Calu3 (cell line): ENCODE measurements at places on chromosomes 16 and 17. TPM values are rescaled to one million over a fixed set of nuclear protein-coding genes. Genes with fewer than 3 reads are reported as not detected.

DNA sequence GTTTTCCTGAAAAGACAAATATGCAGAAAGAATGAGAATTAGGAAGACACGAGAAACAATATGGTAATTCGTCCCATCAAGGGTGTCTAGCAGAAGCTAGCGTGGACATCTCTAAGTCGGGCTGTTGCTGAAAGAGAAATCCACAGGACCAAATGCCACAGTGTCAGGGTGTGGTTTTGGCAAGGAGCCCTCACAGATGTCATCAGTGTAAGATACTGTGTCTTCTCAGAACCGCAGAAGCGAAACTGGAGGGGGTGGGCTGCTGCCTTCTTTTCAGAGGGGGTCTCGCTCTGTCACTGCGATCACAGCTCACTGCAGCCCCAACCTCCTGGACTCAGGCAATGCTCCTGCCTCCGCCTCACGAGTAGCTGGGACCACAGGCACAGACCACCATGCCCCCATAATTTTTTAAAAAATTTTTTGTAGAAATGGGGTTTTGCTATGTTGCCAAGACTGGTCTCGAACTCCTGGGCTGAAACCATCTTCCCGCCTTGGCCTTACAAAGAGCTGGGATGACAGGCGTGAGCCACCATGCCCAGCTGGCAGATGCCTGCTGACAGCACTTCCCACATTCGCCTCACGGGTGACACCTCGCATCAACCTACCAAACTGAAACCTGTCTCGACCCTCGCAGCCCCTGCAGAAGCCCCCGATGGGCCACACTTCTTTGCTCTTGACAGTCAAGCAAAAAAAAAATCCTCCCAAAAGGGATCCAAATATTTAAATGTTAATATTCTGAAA is 26.2 kb downstream of the TRAP1 start:
- H3K27ac ChIP-seq = no peak overlapping the region
- no peak overlapping the region for H3K4me3 ChIP-seq
- peaks cover 26% of the 10 kb centered on the region for H3K4me1 ChIP-seq
- H3K27me3 ChIP-seq = no peaks in the 10 kb centered on the region
- peaks cover 54% of the 10 kb centered on the region for H3K36me3 ChIP-seq
- DNase-seq = no peak

DNA sequence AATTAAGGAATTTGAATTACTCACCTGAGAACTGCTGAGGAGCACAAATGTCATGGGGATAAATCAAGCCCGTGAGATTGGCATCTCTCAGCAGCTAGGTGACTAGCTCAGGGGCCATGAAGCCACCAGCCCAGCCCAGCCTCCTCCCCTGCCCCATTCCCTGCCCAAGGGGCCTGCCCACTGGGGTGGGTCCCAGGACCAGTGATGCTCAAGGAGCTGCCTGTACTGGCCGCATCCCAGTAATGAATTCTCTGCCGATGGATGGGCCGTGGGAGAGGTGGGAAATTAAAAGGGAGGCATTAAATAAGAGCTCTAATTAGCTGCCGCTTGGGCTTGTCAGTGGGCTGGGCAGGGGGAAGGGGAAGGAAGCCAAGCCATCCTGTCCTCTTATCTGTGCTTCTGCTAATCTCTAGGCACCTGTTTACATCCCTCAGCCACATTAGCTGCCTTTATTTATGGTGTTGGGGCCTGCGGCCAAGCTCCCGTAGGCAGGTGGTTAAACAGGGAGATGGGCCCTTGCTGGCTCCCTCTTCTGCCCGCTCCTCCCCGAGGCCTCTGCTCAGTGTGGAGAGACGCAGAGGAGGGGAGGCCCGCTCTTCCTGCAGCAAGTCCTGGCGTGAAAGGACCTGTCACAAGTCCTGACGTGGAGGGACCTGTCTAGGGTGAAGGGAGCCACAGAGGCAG is 48.8 kb downstream of the PIPOX start:
- no peak for DNase-seq
- no peak overlapping the region for H3K27ac ChIP-seq
- peaks cover 51% of the 10 kb centered on the region for H3K36me3 ChIP-seq
- H3K4me1 ChIP-seq = no peaks in the 10 kb centered on the region

MGAT5B gene
- 1.0 and 1.8 TPM in 2 replicates for total RNA-seq

DNA sequence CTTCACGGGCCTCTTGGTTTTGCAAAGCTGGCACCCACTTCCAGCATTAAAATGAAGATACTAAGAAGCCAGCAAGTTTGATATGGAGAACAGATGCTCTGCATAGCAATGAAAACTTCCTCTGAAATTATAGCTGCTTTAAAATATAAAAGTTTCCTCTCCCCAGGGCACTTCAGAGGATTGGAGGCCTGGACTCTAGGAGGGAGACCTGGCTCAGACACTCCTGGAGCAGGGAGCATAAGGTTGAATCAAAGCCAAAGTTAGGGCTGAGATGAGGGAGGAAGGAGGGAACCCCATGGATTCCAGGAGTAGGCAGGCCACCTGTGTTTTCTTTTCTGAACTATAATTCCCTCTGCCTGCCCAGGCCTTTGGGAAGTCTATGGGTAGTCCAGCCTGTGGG is 176.0 kb upstream of the RPL38 start:
- no peak for DNase-seq
- no peak overlapping the region for H3K27ac ChIP-seq
- no peaks in the 10 kb centered on the region for H3K36me3 ChIP-seq
- H3K4me1 ChIP-seq = no peaks in the 10 kb centered on the region

- H3K4me3 ChIP-seq = peak overlapping the region; percentile 16
- peak overlapping the region; percentile 70 for H3K27ac ChIP-seq
- peak; percentile 28 for DNase-seq
- H3K36me3 ChIP-seq = peaks cover 37% of the 10 kb centered on the region
Observed at GRCh38 chr16:4664538-4665418, 28.6 kb upstream of the NUDT16L1 start.

DNA sequence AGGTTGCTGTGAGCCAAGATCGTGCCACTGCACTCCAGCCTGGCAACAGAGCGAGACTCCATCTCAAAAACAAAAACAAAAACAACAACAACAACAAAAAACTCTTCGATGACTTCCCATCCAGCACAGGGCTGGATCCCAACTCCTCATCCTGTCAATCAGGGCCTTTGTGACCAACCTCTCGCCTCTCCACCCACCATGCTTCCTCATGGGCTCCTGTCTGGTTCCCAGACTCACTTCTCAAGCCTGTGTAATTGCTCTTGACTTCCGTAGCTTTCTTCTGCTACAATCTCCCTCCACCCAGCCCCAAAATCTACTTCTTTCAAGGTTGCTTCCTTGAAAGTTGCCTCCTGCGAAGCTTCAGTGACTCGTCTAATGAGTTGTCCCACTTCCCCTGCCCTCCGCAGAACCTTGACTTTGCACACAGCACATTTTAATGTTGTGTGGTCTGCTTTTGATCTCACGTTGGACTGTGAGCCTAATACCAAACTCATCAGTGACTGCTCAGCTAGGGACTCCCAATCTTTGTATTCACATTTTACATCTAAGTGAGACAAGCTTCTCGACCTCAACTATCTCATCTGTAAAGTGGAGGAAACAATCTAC is 936 bp upstream of the RASL10B start:
- H3K36me3 ChIP-seq = peaks cover 15% of the 10 kb centered on the region
- peaks cover 12% of the 10 kb centered on the region for H3K27me3 ChIP-seq
- H3K4me1 ChIP-seq = peaks cover 7% of the 10 kb centered on the region
- DNase-seq = no peak
- H3K27ac ChIP-seq = peak overlapping the region; percentile 11

KRTAP3-2 gene
- not detected in 2 replicates for total RNA-seq

DNA sequence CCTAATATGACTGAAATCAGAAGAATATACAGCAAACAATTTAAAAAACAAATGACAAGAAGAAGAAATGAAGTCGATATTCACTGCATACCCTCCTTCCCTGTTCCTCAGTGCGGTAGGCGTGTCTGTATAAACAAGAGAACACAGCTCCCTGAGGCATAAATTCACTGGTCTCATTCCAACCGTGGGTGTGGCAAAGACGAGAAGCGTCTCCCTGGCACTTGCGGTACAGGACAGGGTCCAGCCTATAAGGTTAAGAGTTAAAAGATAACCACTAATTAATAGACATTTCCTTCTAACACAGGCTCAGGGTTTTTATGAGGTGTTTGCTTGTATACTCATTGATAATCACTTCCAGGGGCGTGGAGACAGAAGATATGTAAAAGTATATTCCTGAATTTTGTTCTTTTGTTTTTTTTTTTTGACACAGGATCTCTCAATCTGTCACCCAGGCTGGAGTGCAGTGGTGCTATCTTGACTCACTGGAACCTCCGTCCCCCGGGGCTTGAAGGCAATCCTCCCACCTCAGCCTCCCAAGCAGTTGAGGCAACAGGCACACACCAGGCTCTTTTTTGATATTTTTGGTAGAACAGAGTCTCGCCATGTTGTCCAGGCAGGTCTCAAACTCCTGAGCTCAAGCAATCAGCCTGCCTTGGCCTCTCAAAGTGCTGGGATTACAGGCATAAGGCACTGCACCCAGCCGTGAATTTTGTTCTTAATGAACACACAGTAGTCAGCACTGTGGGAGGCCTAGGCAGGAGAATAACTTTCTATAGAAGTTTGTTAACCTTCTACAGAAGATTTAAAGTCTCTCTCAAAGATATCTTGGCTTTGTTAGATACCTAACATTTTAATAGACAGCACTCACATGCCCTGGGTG is 59.1 kb upstream of the CLEC18B start:
- H3K27me3 ChIP-seq = no peaks in the 10 kb centered on the region
- H3K4me1 ChIP-seq = peaks cover 45% of the 10 kb centered on the region
- peaks cover 18% of the 10 kb centered on the region for H3K36me3 ChIP-seq

DNA sequence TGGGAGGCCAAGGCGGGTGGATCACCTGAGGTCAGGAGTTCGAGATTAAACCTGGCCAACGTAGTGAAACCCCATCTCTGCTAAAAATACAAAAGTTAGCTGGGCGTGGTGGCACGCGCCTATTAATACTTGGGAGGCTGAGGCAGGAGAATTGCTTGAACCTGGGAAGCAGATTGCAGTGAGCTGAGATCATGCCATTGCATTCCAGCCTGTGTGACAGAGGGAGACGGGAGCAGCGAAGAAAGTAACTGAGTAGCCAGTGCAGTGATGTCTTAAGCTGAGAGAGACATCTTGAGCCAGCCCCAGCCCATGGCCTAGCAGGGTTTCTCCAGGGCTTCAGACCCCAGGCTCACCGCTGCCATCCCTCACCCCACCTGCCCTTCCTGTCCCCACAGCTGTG is 9.8 kb upstream of the SMIM5 start:
- H3K27me3 ChIP-seq = no peaks in the 10 kb centered on the region
- peaks cover 13% of the 10 kb centered on the region for H3K4me1 ChIP-seq
- H3K27ac ChIP-seq = no peak overlapping the region

GRCh38 chr16:2848933-2849725 is 8.8 kb downstream of the PRSS22 start:
- H3K27ac ChIP-seq = peak overlapping the region; percentile 38
- peaks cover 55% of the 10 kb centered on the region for H3K36me3 ChIP-seq
- peaks cover 52% of the 10 kb centered on the region for H3K4me1 ChIP-seq
- no peak overlapping the region for H3K4me3 ChIP-seq

GRCh38 chr17:53619025-53619424 is 203.7 kb upstream of the KIF2B start:
- H3K27me3 ChIP-seq = no peaks in the 10 kb centered on the region
- no peaks in the 10 kb centered on the region for H3K4me1 ChIP-seq
- no peaks in the 10 kb centered on the region for H3K36me3 ChIP-seq
- H3K27ac ChIP-seq = no peak overlapping the region
- DNase-seq = no peak

HSD17B1 gene
- total RNA-seq = 0.88 and 1.0 TPM in 2 replicates

OTOP3 gene
- not detected in 2 replicates for total RNA-seq

TP53TG3 gene
- not detected in 2 replicates for total RNA-seq

DNA sequence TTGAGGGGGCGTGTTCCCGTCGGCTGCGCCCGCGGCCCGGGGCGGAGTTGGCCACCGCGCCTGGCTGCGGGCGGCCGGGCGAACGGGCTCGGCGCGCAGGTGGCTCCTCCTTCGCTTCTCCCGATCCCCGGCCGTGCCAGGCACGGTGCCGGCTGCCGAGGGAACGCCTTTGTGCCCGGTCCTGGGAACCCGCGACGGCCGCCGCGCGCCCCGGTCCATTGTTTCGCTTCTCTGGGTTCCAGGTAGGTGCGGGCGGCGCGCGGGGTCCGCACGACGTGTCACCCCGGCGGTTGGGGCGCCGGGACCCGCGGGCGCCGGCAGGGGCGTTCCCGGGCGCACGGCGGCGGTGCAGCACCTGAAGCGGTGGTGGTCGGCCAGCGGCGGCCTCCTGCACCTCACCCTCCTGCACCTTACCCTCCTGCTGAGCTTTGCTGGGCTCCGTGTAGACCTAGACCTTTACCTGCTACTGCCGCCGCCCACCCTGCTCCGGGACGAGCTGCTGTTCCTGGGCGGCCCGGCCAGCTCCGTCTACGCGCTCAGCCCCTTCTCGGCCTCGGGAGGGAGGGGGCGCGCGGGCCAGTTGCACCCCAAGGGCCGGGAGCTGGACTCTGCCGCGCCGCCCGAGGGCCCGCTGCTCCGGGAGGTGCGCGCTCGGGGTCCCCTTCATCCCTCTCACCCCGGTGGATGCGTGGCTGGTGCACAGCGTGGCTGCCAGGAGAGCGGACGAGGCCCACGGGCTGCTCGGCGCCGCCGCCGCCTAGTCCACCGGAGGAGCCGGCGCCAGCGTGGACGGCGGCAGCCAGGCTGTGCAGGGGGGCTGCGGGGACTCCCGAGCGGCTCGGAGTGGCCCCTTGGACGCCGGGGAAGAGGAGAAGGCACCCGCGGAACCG is 99.9 kb downstream of the EFCAB13 start:
- peaks cover 13% of the 10 kb centered on the region for H3K36me3 ChIP-seq
- H3K27me3 ChIP-seq = no peaks in the 10 kb centered on the region

- no peak for DNase-seq
- H3K36me3 ChIP-seq = peaks cover 3% of the 10 kb centered on the region
- no peaks in the 10 kb centered on the region for H3K4me1 ChIP-seq
- no peaks in the 10 kb centered on the region for H3K27me3 ChIP-seq
Observed at GRCh38 chr17:28392491-28392890, 13.5 kb downstream of the SLC46A1 start.

DNA sequence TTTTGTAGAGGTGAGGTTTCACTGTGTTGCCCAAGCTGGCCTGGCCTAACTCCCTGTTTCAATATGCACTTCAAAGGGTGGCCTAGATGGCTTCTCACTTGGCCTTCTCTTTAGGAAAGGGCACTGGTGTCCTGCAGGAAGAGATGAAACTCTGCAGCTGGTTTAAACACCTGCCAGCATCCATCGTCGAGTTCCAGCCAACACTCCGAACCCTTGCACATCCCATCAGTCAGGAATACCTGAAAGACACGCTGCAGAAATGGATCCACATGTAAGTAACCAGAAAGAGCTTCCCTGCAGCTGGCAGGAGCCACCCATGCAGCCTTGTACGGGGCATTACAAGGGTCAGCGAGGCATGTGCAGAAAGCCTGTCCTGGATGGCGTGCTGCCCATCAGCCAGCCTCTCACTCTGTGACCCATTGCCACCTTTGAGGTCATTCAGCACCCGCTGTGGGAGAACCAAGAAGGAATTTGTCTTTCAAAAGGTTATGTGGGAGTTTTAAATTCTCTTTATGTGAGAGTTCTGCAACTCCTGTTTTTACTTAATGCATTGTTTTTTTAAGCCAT is 7.0 kb downstream of the COG1 start:
- peaks cover 23% of the 10 kb centered on the region for H3K4me1 ChIP-seq
- H3K27me3 ChIP-seq = no peaks in the 10 kb centered on the region
- no peak overlapping the region for H3K27ac ChIP-seq
- peaks cover 90% of the 10 kb centered on the region for H3K36me3 ChIP-seq
- no peak for DNase-seq

RHBDL1 gene
- 2.4 and 2.6 TPM in 2 replicates for total RNA-seq

KRT12 gene
- total RNA-seq = 2.4 and 2.7 TPM in 2 replicates
